ENCODE measurements at places on chromosomes 2 and 18.

- no peak for DNase-seq
These were observed 15.6 kb upstream of the OTOF start for GRCh38 chr2:26493566-26493965.

DNA sequence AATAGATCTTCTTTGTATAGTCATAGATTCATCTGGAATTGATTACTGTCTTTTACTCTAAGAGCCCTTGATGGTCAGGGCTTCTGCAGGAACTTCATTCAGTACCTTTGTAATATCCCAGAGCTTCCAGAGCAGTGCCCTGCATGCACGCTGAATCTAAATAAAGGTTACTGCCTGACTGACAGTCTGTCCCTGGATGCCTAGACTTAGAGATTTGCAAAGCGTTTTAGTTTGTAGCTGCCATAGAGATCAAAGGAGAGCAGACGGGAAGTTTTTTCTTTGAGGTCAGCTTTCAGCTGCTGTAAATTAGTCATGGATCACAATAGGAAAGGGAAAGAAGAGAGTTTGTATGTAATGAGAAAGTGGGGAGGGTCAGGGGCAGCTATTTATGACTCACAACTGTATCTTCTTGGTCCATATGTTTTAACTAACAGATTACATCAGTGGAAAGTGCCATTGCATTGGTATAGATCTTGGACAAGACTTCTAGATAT, 45.2 kb upstream of the NYAP2 start:
- DNase-seq = peak; percentile 77

DNA sequence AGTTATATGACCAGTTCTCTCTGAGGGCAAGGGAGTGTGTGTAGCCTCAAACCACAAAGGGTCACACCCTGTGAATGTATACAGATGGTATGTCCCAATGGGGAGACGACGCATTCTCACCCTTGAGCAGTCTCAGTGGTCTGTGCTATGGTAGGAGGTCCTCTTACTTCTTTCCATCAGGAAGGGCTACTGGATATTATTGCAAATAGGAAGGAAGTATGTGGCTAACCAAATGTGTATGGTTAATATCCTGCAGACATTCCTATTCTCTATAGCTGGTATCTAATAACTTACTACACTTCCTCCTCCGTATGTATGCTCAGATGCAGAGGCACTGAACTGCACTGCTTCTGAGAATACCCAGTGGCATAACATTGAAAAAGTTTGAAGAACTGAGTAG, 306.7 kb upstream of the CCDC68 start:
- DNase-seq = peak; percentile 88

- no peak for DNase-seq
These were observed 1451.3 kb upstream of the SLC39A10 start for GRCh38 chr2:194205568-194206227.

DNA sequence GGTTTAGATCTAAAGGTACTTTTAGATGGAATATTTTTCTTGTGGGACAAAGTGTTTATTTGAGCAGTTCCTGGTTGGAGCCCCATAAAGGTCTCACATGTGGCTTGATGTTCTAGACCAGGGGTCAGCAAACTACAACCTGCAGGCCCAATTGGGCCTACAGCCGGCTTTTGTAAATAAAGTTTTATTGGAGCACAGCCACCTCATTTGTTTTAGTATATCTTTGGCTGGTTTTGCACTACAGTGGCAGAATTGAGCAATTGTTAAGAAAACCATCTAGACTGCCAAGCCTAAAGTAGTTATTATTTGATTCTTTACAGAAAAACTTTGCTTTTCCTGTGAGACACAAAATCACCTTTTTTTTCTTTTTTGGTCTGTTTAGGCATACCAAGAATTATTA, 41.6 kb downstream of the NDC80 start:
- DNase-seq = no peak

GRCh38 chr2:144886862-144887261, 366.9 kb upstream of the ZEB2 start:
- DNase-seq = no peak

DNA sequence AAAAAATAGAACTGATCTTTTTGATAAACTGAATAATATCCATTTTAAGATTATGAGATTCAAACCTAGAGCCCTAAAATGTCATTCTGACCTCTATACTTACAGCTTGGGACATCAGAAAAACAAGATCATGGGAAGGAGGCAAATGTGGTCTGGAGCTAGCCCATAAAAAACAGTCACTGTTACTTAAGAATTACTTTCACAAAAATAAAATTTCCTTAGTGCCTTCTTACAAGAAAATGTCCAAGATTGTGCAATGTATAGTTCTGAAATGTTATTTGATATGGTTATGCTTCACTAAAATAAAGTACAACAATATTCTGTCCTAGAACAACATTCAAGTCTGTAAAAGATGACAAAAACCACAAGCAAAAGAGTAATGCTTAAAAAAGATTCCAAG, 247.6 kb downstream of the DYM start:
- peak; percentile 51 for DNase-seq

DNA sequence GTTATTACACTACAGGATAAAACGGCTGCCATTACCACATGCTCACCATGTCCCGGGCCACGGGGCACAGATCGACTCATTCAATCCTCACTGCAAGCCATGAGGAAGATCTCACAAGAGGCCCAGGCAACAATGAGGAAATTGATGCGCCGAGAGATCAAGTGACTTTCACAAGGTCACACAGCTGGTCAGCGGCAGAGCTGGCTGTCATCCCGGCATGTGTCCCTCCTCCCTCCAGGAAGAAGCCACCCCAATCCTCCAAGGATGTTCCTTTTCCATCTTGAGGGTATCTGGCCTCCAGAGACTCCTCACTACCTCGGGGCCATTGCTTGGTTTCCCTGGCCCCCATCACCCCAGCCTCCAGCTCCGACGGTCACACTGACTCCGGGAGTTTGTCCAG, 65.3 kb upstream of the GLI2 start:
- no peak for DNase-seq

DNA sequence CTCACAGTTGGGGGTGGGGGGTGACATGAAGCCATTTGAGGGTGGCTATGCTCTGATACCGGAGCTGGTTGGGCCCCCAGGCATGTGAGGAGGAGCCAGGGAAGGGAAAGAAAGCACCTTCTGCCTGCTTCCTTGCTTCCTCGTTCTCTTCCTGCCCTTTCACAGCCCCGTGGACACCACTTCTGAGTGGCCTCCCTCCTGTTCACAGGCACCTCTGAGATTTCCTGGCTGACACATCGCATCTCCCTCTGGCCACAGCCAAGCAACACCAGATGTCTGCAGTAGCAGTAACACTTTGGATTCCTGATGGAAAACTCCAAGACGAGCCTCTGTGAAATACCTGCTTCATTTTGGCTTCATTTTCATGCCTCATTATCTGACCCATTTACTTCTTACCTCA, 64.7 kb upstream of the ST3GAL5 start:
- DNase-seq = no peak

- DNase-seq = no peak
These were observed 817.1 kb upstream of the FSHR start for GRCh38 chr2:49971453-49971852.

DNA sequence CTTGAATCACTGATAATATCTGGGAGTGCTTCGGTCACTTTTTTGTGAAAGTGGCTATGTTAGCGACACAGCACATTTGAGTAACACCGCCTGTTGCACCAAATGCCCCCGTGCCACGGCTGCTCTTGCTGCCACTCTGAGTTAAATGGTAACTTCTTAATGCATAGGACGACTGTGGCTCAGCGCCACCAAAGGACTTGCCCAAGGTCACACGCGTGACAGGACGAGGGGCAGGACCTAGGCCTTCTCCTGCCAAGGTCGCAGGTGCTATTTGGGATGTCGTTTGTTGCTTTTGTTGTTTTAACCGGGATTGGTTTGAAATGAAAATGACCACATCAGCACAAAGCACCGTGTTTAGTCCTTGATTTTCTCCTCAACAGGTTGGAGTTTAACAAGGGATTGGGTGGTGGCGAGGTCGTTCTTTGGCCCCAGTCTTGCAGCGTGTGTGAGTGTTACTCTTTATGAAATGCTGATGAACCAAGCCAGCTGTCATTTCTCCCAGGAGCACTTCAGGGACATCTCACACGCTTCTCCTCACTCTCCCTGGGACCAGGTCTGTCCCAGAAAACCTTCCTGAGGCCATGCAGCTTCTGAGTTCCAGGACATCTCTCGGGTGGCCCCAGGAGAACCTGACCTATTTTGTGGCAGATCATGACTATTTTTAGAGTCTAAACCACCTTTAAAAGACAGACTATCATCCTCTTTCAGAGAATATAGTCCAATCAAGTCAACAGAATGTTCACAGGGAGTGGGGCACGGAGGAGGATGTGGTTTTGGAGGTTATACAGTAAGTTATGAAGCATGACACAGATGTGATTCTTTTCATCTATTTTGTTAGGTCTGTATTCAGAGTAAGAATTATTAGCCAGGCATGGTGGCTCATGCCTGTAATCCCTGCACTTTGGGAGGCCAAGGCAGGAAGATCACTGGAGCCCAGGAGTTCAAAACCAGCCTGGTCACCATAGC, 49.9 kb downstream of the MTCL1 start:
- peak; percentile 91 for DNase-seq

DNA sequence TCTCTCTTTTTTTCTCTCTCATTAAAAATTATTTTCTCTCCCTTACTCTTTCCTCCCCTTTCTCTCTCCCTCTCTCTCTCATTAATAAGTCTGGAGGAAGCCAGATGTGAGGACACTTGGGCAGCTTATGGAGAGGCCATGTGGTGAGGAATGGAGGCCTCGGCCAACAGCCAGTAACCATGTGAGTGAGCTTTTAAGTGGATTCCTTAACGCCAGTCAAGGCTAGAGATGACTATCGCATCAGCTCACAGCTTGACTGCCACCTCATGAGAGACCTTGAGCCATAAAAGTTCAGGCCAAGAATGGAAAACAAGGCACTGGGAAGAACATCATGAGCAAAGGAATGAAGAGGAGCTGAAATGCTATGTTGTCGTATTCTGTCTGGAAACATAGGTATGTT, 39.1 kb downstream of the ETAA1 start:
- DNase-seq = no peak

- no peak for DNase-seq
These were observed 4.4 kb upstream of the BAZ2B start for GRCh38 chr2:159620796-159621195.

- no peak for DNase-seq
These were observed 115.3 kb downstream of the METTL8 start for GRCh38 chr2:171318463-171318934.

DNA sequence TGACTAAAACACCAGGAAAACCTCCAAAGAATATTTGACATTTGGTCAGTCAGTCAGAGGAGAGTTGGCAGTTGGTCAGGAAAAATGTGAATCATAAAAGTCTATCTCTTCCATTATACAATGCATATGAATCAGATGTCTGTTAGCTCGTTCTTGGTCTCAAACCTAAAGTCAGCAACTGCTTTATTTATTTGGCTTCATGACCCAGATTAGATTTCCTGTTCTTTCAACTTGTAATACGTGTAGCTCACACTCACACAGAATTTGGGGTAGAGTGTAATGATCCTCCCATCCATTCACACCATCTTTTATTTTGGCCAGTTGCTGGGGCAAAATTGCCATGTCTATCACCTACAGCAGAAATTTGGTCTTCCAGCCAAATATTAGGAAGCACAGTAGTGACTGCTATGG, 81.9 kb upstream of the COL5A2 start:
- peak; percentile 94 for DNase-seq

DNA sequence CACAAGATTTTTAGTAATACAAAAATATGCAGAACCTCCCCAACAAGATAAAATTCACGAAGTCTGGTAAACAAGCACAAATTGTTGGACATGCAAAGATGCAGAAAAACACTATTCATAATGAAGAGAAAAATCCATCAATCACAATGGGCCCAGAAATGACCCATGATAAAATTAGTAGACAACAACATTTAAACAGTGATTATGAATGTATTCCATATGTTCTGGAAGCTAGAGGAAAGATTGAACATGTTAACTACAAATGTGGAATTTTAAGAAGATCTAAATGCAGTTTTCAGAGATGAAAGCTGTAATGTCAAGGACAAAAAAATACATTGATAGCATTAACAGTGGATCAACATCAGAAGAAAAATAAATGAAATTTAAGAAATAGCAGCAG, 243.3 kb upstream of the LINC00305 start:
- no peak for DNase-seq

DNA sequence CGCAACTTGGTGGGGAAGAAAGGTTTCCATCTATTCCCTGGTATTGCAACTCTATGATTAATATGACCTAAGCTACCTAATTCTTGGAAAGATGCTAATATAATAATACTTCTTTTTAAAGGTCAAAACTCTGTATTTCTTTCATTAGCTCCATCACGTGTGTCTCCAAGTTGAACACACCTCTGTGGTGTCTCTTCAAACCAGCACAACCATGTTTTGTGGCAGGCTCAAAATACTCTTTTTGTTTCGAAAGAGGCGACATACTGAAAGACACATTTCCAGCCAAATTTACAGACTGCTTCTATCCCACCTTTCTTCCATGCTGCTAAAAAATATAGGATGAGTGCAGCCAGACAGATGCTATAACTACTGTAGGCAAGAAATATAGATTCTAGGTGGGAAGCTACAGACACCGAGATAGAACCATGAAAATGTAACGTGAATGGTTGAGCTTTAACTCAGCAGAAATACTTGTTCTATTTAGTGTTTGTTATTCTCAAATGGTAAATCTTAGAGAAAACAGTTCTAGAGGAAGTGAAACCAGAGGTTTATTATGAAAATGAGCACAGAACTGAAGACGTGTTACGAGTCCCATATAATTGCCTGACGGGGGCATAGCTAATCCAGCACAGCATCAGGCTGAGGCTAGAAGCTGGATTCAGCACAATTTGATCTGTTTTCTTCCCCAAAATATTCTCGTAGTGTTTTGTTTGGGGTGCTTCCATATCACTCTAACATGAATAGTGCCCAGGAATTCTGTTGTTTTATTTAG, 991.5 kb upstream of the FANCL start:
- no peak for DNase-seq

- DNase-seq = no peak
These were observed 191.6 kb downstream of the AGPS start for GRCh38 chr2:177584030-177584692.

GRCh38 chr2:143132355-143132754, 3.1 kb downstream of the ARHGAP15 start:
- no peak for DNase-seq

All from fibroblast of skin of right biceps (primary cell).